ENCODE measurements at places on chromosomes 13 and 19.
A peak's percentile ranks its signal among the peaks of the same experiment; 100 is the strongest.

- DNase-seq: peak; percentile 82
These were observed 718 bp downstream of the CDK8 start for GRCh38 chr13:26254583-26255111.

DNA sequence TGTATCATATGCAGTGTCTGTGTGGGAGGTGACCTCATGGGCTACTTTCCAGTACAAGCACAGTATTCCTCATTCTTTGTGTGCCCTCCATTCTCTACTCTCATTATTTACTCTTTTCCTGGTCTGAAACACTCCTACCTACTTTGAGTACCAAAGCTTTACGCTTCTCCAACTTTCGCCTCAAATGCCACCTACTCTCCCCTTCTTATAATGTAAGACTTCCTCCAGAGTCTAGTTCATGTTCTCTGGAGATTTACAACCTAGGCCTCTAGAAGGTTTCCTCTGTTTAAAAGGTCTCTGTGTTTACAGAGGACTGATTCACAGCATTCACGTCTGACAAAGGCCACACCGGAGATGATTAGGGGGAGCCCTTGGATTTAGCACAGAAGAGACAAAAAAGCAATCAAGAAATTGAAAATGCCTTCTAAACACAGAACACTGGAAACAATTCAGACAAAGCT lies 302.0 kb downstream of the KLF12 start:
- no peak for DNase-seq

GRCh38 chr13:21748166-21748565 lies 77.3 kb downstream of the FGF9 start:
- DNase-seq: no peak

- DNase-seq: no peak
These were observed 559 bp upstream of the RPL21 start for GRCh38 chr13:27250833-27251165.

- DNase-seq: no peak
These were observed 885 bp downstream of the TGFB1 start for GRCh38 chr19:41352609-41353465.

- DNase-seq: no peak
These were observed 757 bp downstream of the CCDC124 start for GRCh38 chr19:17933414-17934129.

- no peak for DNase-seq
These were observed 41.8 kb downstream of the MBD3L2B start for GRCh38 chr19:6979399-6979798.

- no peak for DNase-seq
These were observed 37.3 kb downstream of the KDM4B start for GRCh38 chr19:5006201-5006600.

- no peak for DNase-seq
These were observed 277.9 kb upstream of the SOX1 start for GRCh38 chr13:111789011-111789410.

DNA sequence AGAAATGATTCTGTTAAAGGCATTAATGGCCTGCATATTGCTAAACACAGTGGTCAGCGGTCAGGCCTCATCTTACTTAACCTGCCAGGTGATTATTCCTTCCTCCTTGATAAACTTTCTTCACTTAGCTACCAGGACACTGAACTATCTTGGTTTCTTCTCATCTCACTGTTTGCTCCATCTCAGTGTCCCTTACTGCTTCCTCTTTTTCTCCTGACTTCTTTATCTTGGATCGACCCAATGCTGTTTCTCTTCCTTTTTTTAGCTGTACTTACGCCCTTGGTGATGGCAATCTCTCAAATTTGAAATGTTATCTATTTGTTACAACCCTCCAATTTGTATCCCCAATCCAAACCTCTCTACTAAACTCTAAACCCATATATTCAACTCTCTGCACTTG lies 7.8 kb upstream of the CLC start:
- no peak for DNase-seq

DNA sequence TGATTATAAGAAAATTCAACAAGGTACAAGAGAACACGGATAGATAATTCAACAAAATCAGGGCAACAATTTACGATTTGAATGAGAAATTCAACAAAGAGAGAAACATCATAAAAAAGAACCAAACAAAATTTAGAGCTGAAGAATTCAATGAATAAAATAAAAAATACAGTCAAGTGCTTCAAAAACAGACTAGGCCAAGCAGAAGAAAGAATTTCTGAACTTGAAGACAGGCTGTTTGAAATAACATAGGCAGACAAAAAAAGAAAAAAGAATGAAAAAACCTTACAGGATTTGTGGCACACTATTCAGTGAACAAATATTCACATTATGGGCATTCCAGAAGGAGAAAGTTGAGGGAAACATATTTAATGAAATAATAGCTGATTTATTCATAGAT lies 31.1 kb downstream of the ZNF283 start:
- no peak for DNase-seq

GRCh38 chr13:42348576-42348975 lies 76.6 kb downstream of the AKAP11 start:
- no peak for DNase-seq

- DNase-seq: no peak
These were observed 12.1 kb downstream of the HNRNPUL1 start for GRCh38 chr19:41276231-41276630.

- DNase-seq: no peak
These were observed 1.2 kb upstream of the BABAM1 start for GRCh38 chr19:17266026-17266425.

DNA sequence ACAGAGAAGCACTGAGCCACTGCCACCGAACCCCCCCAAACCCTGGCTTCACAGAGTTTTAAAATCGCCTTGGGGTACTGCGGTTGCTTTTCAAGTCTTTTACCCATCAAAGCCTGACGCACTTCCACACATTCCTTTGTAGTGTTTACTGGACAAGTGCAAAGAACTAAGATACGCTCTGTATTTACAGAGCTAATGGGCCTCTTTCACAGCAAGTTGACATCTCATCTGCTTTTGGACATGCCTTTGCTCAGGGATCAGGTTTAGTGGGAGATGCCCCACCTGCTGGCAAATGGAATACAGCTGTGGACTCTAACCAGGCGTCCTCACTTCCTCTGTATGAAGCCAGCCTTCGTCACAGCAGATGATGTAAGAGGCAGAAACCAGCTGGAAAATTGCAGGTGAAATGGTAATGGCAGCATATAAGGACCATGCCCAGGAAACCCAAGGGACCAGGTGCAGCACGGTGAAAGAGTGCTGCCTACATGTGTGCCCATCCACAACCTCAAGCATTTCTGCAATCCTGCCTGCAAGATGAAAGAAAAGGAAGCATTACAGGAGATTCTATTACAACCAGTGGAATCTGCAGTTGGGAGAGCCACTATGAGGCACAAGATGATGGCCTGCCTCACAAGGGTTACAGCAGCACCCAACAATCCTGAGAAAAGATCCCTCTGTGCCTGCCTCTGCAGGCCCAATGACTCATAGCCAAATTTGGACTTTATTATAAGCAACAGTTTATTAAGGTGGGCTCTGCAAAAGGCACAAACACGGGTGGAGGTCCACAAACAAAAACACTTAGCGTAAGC lies 34.7 kb downstream of the BRD4 start:
- peak; percentile 14 for DNase-seq

- DNase-seq: no peak
These were observed 5.1 kb upstream of the MKNK2 start for GRCh38 chr19:2055931-2056836.

DNA sequence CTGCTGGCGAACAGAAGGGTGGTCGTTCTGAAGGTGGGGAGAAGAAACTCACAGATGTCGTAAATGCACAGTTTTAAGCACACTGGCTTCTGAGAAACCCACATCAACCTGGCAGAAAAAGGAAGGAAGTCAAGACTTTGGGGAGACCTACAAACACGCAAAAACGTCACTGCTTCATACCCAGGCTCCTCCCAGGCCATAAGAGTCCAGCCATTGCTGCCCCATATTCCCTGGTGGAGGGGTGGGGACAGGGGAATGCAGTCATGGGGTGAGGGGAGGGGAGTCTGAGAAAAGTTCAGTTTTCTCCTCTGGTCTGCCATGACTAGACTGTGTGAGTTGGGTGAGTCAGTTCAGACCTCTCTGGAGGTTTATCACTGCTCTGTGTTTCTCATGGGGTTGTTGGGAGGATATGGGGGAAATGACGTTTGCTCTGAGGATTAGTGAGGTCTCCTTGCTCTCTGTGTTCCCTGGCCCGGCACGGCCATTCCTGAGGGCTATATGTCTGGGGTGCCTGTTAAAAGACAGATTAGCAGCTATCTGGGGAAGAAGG lies 139.0 kb downstream of the FLT1 start:
- no peak for DNase-seq

DNA sequence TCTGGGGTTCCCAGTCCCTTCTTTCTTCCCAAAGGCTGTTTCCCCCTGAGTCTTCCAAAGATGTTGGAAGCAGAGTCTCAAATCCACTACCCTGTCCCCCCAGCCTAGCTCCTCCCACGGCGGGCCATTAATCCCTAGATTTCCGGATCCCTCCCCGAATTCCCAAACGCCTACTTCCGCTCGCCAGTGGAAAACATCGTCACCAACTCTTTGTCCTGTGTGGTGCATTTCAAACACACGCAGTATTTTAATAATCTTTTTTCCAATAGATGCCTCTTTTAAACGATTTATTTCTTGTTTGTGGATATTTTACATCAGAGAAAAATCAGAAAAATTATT lies 610 bp downstream of the ZNF791 start:
- DNase-seq: peak; percentile 55

DNA sequence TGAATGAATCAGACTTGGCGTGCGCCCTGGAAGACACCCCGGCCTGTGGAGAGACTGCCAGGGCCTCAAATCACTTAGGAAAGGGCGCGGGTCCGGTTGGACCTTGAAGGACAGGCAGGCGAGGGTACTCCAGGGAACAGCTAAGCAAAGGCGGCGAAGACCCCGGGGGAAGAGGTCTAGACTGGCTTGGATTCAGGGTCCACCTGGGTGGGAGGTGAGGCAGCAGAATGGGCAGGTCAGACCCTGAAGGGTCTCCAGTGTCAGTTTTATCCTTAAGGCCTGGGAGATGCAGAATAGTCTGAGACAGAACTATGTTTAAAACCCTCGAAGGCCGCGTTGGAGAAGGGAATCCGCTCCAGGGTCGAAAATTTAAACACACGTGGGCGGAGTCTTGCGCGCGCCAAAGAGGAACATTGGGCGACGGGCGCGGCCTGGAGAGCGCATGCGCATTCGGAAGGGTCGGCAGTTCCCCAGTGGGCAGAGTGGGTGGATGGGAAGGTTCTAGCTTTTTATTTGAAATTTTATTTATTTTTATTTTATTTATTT lies 567 bp upstream of the SMG9 start:
- peak; percentile 91 for DNase-seq

DNA sequence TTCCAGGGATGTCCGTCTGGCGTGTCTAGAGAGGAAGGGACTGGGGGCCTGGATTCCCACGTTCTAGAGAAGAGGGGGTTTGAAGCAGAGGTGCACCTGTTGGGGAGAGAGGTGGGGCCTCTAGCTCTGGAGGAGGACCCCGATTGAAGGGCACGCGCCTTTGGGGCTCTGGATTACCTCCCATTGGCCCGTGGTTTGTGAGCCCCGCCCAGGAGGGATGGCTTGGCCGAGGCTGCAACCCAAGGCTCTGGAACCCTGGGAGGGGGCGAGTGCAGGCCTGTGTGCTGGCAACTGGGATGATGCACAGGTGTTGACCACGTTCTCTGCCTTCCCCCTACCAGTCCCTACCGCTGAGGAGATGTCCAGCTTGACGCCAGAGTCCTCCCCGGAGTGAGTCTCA lies 20.2 kb downstream of the TMEM150B start:
- DNase-seq: no peak

GRCh38 chr19:54493967-54494585 lies 8.6 kb upstream of the LAIR2 start:
- DNase-seq: no peak

DNA sequence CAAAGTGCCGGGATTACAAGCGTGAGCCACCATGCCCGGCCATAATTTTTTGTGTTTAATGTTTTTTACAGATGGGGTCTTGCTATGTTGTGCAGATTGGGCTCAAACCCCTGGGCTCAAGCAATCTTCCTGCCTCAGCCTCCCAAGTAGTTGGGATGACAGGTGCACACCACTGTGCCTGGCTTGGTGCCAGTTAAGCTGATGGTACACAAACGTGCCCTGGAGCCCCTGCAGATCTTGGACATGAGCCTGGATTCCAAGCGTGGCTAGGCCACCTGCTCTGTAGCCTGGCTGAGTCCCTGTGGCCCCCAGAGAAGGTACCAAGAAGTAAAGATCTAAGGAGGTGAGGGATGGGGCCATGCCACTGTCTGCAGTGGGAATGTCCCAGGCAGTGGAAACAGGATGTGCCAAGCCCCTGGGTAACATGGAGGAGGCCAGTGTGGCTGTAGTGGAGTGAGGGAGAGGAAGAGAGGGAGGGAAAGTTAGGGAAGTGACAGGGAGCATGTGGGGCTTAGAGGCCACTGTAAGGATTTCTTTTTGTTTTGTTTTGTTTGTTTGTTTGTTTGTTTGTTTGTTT lies 7.0 kb downstream of the PRODH2 start:
- DNase-seq: no peak

- DNase-seq: peak; percentile 91
These were observed 194.2 kb downstream of the POU4F1 start for GRCh38 chr13:78409172-78409571.

GRCh38 chr13:109162248-109163036 lies 533.0 kb downstream of the MYO16 start:
- DNase-seq: peak; percentile 10

DNA sequence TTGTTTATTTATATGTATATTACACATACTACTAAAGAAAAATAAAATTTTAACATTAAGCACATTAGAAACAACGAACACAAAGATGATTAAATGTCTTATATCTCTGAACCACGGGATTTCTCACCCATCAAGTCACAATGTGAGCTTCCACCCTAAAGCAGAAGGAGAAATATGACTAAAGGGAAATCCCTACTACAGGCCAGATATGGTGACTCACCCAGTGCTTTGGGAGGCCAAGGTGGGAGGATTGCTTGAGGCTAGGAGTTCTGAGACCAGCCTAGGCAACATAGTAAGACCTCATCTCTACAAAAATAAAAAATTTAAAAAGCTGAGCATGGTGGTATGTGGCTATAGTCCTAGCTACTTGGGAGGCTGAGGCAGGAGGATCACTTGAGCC lies 24.6 kb downstream of the DCT start:
- no peak for DNase-seq

GRCh38 chr19:13022859-13023636 lies 27.8 kb downstream of the NFIX start:
- peak; percentile 65 for DNase-seq

- DNase-seq: peak; percentile 86
These were observed 1.9 kb downstream of the GNG8 start for GRCh38 chr19:46634045-46634655.

- no peak for DNase-seq
These were observed 10.8 kb downstream of the LCP1 start for GRCh38 chr13:46171217-46171616.
